ENCODE measurements at places on chromosomes 2 and 18. TPM values are rescaled to one million over a fixed set of nuclear protein-coding genes. Genes with fewer than 3 reads are reported as not detected.

GRCh38 chr2:42371611-42372473, 10.8 kb upstream of the COX7A2L start:
- peak; percentile 84 for DNase-seq

The PROM2 gene
- total RNA-seq, result not detected

- no peak for DNase-seq
Observed at GRCh38 chr2:67471681-67472080, 74.5 kb downstream of the ETAA1 start.

DNA sequence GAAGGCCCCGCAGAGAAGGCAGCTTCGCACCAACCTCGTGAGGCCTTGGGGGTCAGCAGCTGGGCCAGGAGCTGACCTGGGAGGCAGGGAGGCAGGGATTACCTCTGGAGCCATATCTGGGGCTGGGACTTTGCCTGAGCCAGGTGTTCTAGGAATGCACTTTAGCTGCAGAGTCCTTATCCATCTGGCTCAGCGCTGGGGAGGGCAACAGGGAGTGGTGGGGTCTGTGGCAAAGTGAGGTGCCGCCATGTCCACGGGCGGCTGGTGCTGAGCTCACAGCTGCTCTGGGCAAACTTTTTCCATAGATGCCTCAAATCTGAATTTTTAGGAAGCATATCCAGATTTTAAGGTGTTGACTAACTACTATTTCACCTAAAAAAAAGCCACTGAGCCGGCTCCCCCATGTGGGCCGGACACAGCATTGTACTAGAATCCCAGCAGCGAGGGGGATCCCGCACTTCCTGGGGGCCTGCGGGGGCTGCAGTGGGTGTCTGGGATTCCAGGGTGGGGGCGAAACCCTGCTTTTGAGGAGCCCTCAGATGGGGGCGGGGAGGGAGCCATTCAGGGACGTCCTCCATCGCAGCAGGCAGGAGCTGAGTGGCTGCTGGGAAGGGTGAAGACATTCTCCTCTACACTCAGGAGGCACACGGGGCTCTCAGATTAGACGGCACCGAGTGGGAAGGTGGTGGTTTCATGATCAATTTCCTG, 34.6 kb downstream of the RTP5 start:
- DNase-seq, result no peak

- peak; percentile 67 for DNase-seq
Observed at GRCh38 chr2:183164650-183165015, 40.4 kb downstream of the NUP35 start.

GRCh38 chr2:157959249-157959648, 83.1 kb upstream of the ACVR1 start:
- no peak for DNase-seq

DNA sequence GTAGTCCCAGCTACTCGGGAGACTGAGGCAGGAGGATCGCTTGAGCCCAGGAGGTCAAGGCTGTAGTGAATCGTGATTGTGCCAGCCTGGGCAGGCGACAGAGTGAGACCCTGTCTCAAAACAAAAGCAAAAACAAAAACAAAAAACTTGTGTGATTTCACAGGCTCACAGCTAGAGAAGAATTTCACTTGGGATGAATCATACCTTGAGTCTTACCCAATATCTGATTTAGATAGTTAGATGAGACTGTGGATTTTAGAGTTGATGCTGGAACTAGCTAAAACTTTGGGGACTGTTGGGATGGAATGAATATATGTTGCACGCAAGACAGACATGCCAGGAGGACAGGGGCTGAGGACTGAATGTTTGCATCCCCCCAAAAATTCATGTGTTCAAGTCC, 4.4 kb downstream of the ANKRD29 start:
- no peak for DNase-seq

The C2orf66 gene
- not detected for total RNA-seq

GRCh38 chr2:206211657-206212255, 52.1 kb downstream of the EEF1B2 start:
- DNase-seq, result no peak

- no peak for DNase-seq
Observed at GRCh38 chr18:13302457-13303225, 84.1 kb downstream of the LDLRAD4 start.

- DNase-seq, result no peak
Observed at GRCh38 chr2:7609556-7609955, 692.3 kb downstream of the RNF144A start.

DNA sequence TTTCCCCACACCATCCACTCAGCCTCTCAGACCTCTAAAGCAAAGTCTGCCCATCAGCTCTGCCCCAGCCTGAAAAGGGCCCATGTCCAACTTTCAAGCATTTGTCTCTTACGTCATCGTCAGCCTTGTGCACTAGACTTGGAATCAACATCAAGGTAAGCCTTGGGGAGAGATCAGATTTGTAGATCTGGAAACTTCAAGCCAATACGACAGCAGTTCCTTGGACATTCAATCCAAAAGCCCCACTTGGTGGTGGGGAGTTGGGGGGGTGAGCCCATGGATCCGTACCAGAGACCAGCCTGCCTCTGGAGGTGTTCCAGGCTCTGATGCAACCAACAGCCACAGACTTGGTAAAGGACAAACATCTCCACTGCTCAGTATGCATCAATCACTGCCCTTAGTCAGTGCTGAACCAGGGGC, 206.8 kb upstream of the MEIS1 start:
- DNase-seq, result no peak

The TANC1 gene
- 34.6 TPM for total RNA-seq

- no peak for DNase-seq
Observed at GRCh38 chr2:234071664-234072063, 21.2 kb downstream of the SPP2 start.

DNA sequence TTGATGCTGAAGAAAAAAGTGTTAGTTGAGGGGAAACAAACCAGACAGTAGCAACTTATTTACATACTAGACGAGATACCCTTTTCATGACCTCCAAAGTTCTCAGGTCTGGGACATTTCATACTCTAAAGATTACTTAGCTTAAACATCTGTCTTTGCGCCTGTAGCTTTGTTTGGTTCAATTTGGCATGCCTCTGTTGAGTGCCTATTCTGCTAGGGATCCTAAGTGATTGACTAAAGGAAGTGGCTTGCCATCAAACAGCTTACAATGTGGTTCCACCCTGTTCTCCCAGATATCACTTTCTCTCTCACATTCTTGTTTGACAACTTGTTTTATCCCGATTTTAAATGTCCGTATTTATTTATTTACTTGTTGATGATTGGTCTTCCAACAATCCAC, 488.8 kb downstream of the PARD3B start:
- DNase-seq, result no peak

DNA sequence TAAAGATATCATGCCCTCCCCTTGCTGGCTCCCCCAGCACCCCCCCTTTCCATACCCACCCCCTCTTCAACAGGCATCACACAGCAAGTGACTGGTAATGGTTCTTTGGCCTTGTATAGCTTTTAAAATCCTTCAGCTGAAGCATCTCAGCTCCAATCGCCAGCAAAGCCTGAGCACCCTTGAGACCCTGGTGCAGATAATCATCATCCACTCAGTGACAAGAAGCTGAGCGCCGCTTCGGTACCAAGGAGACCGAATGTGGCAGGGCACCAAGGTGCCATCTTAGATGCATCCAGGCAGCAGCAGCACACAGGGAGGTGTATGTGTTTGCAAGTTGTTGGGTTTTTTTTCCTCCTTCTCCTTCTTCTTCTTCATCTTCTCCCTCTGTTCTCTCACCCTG, 232.7 kb downstream of the BCL11A start:
- no peak for DNase-seq

DNA sequence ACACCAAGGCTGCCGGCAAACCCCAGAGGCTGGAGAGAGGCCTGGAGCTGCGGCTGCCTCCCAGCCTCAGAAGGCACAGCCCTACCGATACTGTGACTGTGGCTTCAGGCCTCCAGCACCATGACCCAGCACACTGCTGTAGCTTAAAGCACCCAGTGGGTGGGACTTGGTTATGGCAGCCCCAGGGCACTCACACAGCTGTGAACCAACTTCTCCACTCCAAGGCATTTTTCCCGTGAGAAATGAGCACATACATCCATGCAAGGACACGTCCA, 199.5 kb downstream of the NDUFA10 start:
- no peak for DNase-seq

The ADGRF3 gene
- not detected for total RNA-seq

GRCh38 chr2:72849138-72849462, 23.3 kb upstream of the EXOC6B start:
- DNase-seq, result no peak

DNA sequence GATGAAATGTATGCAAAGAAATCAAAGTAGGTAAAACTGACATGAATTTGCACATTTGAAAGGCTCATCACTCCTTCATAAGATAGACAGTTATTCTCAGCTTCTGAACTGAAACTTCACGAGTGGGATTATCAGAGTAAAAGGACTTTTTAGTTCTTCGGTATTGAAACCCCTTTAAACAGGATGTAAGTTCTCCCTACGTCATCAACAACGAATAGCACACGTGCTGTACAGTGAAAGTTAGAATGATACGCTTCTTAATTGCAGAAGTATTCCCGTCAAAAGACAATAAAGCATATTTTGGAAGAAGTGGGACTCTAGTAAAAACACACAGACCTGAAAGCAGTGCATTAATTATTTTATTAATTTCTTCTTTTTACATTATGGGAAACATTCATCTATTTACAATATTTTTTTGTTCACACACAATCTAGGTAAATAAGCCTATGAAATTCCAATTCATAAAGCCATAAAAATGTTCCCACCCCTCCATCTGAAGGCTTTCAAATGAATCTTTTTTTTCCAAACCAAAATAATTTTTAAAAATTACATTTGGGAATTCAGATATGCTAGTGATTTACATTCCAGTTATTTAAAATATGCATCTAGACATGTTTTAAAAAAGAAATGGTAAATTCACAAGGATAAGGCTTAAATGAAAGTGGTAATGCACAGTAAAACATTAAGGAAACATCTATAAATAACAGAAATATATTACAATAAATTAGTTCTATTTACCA, 45.9 kb downstream of the TGIF1 start:
- peak; percentile 16 for DNase-seq

DNA sequence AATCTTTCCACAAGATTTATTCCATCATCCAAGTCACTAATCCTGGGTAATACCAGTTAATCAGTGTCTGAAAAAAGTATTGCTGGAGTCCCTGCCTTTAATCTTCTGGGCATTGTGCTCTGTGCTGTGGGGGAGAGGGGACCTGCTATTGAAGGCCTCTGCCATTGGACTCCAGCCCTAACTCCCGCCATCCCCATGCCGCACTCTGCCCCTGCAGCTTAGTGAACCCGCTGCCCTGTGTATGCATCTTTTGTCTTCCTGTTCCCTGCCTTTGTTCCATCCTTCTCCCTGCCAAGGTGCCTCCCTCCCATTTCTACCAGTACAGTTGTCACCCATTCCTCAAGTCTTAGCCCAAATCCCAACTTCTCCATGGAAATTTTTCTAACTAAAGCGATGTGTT, 113.8 kb upstream of the EPAS1 start:
- no peak for DNase-seq

DNA sequence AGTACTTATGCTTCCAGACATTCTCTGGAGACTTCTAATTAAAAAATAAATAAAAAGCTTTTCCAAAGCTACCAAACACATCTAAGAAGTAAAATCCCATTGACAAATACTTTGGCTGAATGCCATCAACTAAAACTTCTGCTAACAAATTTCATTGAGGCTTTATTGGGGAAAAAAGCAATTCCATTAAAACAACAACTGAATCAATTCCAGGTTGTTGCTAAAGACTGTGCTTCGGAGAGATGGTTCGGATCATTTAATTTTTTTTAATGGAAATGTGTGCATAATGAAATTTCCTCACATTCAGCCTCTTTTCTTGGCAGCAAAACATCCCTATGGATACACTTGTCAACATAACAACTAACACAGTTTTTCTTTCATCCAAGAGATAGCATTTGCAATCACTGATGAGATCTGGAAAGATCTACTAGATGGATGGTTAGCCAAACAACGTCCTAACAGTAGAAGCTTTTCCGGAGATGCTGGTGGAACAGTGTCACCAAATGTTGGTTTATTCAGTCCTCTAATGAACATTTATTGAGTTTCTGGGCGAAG, 446.1 kb upstream of the FAM98A start:
- DNase-seq, result no peak

DNA sequence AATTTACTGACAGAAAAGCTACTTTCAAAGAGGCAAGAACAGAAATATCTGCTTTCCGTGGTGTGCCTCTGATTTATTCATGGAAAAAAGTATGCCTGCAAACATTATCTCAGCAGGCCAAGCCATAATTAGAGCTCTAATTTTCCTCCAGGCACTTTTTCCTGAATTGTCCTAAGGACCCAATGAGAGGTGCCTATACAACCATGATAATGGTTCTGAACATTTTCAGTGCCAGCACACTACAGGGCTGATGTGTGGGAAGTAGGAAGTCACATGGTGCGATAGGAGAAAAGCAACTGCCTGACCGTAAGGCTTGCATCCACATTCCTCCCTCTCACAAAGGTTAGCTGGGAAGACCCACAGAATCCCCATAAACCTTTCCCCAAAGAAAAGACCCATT, 45.9 kb upstream of the EGR4 start:
- no peak for DNase-seq

GRCh38 chr2:71353248-71353647, 21.7 kb downstream of the ZNF638 start:
- DNase-seq, result no peak

The CYTIP gene
- not detected for total RNA-seq

DNA sequence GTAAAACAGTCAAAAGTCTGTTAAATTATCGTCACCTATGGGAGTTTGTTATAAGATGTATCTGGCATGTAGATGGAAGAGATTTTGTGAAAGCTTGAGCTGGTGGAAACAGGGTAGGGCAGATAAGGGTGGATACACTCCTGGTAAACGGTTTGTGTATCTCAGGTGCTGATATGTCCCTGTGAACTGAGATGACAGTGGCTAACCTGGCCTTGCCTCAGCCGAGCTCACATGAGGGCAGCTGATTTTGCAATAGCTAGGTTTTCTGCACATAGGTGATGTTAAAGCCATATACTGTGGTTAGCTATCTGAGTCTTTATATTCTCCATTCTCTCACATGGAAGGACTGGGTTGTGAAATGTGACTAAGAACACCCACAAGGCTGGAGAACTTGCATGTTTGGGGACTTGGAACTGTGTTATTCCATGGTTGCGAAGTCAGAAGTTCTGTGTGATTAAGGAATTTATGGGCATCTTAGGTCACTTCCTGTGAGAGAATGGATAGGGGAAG, 205.1 kb downstream of the TPGS2 start:
- DNase-seq, result no peak

The TACR1 gene
- not detected for total RNA-seq

DNA sequence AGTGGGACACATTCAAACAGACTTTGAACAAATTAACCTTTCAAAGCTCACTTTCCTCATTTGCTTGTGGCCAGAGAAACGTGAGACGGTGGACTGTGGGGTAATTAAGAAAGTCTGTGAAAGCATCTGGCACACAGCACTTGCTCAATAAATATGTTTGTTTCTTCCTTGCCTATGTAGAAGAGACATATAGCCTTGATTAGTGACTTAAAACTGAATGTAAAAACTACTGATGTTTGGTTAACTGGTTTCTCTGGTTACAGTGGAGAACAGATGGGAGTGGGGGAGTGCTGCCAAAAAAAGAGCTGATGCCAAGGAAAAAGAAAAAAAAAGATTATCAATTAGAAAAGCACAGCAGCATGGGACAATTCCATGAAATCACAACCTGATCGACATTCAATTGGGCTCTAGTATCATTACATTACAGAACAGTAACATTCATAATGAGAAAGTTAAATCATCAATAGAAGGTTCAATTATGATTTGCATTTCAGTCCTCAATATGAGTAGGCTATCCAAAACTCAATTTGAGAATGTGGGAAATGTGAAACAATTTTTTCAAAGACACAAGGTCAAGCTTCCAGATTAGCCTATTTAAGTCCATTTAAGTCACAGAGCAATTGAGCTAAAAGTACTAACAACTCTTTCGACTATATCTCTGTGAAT, 14.7 kb downstream of the CUL3 start:
- DNase-seq, result no peak
